ENCODE measurements at places on chromosomes 4 and X.
A peak's percentile ranks its signal among the peaks of the same experiment; 100 is the strongest.

DNA sequence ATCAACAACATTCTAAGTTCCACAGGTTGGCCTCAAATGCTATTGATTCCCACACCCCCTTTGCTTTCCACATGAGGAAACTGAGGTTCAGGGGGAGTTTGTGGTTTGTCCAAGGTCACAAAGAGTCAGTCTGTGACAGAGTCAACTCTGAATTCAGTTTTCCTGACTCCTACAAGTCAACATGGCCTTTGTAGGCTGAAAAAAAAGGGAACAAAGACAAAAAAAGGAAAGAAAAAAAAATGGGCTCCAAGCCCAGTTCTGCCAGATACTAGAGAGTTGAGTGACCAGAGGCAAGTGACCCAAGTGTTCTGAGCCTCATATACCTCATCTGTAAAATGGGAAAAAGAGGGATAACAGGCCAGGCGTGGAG, 16.5 kb upstream of the PIM2 start:
- no peak for DNase-seq

- DNase-seq: no peak
Observed at GRCh38 chr4:54764476-54764875, 106.7 kb downstream of the KIT start.

GRCh38 chr4:169861593-169861992, 103.8 kb upstream of the HPF1 start:
- DNase-seq: no peak

- no peak for DNase-seq
Observed at GRCh38 chr4:152369203-152369901, 166.5 kb downstream of the FBXW7 start.

GRCh38 chrX:150575419-150575814, 7.0 kb downstream of the MTM1 start:
- DNase-seq: peak; percentile 47

- no peak for DNase-seq
Observed at GRCh38 chrX:148930206-148930729, 429.9 kb downstream of the AFF2 start.

- no peak for DNase-seq
Observed at GRCh38 chr4:143241892-143242291, 57.2 kb downstream of the USP38 start.

GRCh38 chrX:99413317-99413716, 996.8 kb downstream of the PCDH19 start:
- DNase-seq: no peak

- no peak for DNase-seq
Observed at GRCh38 chr4:76504613-76505465, 69.8 kb downstream of the SHROOM3 start.

DNA sequence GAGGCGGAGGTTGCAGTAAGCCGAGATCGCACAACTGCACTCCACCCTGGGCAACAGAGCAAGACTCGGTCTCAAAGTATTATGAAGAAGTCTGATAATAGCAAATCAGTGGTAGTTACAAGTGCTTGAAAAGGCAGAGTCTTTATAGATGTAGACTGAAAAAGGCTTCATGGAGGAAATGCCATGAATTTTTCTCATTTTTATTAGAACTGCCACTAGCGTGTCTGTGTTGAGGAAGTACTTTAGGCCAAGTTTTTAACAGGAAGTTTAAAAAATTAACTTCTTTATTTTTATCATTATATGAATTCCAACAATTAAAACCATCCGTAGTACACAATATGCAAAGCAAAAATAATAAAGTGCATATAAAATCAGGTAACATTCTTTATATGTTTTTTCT, 32.8 kb upstream of the IL13RA1 start:
- no peak for DNase-seq

GRCh38 chr4:89056953-89057398, at the start of gene FAM13A:
Gene FAM13A, minus strand, starts transcription at chr4:89057185. Its CDS starts 221 bp downstream, at chr4:89056964.
- DNase-seq: no peak

GRCh38 chr4:7367864-7368277, 66.9 kb downstream of the PSAPL1 start:
- DNase-seq: no peak

- no peak for DNase-seq
Observed at GRCh38 chr4:10173037-10173753, 56.6 kb upstream of the WDR1 start.

- DNase-seq: no peak
Observed at GRCh38 chr4:138053641-138054301, 188.4 kb downstream of the SLC7A11 start.

GRCh38 chr4:76630741-76631140, 195.7 kb downstream of the SHROOM3 start:
- DNase-seq: no peak

- DNase-seq: no peak
Observed at GRCh38 chr4:52979020-52979419, 116.9 kb downstream of the RASL11B start.

- no peak for DNase-seq
Observed at GRCh38 chr4:90293320-90293719, 166.1 kb downstream of the CCSER1 start.

DNA sequence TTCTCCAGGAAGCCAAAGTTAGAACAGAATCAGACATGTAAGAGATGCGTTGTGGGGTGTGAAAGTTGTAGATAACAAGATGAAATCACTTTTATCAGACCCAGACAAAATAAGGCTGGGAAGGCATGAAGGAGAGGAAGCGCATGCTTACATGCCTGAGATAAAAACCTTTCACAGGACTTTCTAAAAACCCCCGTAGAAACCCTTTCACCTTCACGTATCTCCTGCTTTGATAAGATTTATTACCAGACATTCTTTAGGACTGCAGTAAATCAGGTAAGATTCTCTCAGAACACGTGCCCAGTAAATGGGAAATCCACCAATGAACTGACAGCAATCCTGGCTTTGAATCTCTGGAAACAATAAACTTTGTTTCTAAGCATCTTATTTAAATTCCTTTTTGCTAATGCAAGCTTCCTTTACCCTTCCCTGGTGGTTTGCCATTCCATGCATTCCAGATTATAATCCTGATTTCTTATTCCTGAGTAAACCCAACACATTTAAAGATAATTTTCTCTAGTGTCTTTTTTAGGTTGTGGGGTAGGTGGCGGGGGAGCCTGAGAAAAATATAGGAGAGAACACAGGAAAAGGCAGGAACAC, 254.6 kb upstream of the LDB2 start:
- no peak for DNase-seq

DNA sequence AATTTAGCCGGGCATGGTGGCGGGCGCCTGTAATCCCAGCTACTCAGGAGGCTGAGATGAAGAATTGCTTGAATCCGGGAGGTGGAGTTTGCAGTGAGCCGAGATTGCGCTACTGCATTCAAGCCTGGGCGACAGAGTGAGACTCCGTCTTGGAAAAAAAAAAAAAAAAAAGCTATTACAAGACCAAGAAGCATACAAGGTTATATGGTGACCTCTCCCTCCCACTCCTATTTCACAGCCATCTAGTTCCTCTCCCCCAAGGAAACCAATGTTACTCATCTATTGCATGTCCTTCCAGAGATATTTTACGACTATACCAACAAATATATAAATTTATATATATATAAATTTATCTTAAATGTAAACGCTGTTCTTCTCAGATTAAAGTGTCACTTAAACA, 3.2 kb downstream of the SLC9A7 start:
- no peak for DNase-seq

DNA sequence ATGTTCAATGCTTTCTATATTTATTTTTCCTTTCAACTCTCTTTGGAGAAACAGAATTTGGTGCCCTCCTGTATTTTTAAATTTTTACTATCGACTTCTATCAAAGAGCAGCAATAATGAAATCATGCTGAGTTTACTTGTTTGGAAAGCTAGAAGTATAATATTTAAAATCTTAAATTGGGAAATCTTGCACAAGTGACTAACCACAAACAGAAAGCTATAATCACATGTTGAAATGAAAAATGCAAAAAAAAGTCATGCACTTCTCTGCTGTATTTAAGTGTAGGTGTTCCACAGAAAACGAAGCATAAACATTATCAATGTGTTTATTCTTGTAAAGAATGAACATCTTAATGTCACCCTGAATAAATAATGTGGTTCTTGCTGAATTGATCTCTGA, 306.1 kb downstream of the PCDH18 start:
- DNase-seq: no peak

DNA sequence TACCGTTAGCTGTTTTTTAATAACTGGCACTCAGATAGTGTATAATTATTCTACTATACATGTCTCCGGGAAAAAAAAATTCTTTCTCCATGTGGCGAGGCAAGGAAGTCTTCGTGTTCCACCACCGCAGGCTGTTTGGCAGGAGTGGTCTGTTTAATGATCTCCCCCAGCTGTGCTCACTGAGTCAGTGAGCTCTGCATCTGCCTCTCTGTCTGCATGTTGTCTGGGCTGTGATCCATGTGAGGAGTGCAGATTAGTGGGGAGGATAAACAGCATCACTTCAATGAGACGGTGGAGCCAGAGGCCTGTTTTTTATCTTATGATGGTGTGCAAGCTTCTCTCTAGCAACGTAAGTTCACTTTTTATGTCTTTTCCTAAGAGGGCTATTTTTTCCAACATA, 69.8 kb downstream of the RPS3A start:
- DNase-seq: no peak

GRCh38 chr4:64784125-64784524, 374.9 kb upstream of the TECRL start:
- DNase-seq: no peak

DNA sequence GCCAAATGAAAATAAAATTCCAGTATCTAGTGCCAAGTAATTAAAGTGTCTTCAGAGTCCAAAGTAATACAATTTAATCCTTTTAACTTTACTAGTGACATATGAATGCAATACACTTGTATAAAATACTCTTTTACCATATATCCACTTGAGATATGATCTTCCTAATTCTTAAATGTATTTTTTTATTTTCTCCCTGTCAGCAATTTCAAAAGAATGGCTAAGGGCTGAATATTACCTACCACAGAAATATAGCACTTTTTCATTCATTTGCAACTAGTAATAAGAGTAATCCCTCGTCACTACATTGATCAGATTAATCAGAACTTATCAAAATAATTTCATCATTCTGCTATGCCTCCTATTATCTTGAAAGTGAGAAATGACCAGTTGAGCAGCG, 10.1 kb upstream of the TBX22 start:
- DNase-seq: no peak

- DNase-seq: no peak
Observed at GRCh38 chr4:112075129-112075753, 70.0 kb upstream of the FAM241A start.

DNA sequence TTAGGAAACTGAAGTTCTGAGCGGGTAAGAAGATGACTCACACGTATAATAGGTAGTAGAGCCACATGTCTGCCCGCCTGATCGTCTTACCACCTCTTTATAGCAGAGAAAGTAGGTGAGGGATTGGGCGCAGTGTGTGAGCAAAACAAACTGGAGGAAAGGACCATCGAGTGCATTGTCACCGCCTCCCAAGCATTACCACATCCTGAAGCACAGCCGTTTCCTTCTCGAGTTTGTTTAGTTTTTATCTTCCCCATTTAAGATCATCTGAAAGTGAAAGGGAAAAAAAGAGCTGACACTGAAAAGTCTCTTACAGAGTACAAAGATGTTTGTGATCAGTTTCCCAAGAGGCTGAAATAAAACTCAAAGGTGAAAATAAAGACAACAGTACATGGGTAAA, 14.8 kb downstream of the PDK3 start:
- DNase-seq: peak; percentile 54

- DNase-seq: no peak
Observed at GRCh38 chr4:166008510-166008909, 135.5 kb downstream of the TLL1 start.

DNA sequence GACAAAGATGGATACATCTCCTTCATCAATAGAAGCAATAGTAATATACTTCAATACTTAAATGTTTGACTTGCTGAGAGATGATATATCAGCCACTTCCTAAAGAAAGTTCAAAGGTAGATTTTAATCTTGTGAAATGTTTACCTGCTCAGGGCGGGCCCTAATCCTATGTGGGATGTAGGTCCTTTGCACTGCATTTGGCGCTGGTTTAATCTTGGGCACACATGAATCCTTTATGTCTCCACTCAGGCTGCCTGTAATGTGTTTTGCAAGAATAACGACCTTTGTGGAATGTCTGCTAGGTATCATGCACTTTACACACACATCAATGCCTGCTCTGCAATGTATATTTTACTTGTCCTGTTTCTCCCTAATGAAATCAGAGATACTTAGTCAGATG, 368.7 kb downstream of the GBA3 start:
- no peak for DNase-seq

GRCh38 chrX:101745046-101745445, 85.4 kb upstream of the ARMCX2 start:
- no peak for DNase-seq

GRCh38 chr4:109873791-109874514, 26.0 kb downstream of the LRIT3 start:
- DNase-seq: no peak

DNA sequence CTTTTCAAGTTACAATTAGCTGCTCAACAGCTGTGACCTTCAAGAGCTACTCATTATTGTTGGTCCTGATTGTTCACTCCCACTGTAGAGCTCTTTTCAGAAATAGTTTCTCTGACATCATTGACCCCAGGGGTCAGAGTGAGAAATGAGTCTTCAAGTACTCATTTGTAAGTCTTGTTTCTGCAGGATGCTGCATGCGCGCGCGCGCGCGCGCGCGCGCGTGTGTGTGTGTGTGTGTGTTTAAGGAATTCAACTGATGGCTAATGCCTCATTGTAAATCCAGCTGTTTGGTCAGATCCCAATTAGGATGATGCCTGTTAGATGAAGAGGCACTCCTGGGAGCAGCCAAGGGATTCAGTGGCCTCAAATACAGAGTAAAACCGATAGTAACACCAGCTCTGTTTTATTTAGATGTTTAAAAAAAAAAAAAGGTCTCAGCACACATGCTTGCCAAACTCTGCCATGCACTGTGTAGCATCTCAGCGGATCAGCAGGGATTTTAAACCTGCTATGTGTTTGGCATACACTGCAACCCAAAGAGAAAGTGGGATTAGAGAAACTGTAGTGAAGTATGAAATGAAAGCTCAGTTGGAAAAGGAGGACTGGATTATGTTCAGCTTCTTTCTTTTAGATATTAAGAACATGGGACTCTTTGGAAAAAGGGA, 332.3 kb downstream of the ADGRL3 start:
- DNase-seq: no peak

GRCh38 chr4:184193556-184194525, 23.8 kb downstream of the ENPP6 start:
- DNase-seq: no peak

- no peak for DNase-seq
Observed at GRCh38 chr4:7635445-7636239, 200.9 kb upstream of the PSAPL1 start.

DNA sequence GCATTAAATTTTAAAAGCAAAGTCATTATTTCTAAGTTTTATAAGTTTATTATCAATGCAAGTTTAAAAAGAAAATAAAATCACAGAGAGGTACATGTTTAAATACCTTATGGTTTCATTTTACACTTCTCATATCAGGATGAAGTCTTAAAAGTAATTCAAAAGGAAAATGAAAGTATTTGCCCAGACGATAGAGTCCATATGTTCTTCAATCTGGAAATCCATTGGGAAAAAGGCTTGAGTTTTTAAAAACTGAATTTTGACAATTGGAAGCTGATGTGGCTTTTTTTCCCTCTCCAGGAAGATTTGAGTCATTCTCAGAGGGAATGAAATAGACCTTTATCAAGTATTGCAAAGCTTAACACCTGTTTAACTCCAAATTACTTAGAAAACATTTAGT, 37.1 kb downstream of the MAB21L2 start:
- no peak for DNase-seq

GRCh38 chr4:65861993-65862392, 191.7 kb upstream of the EPHA5 start:
- no peak for DNase-seq

- DNase-seq: no peak
Observed at GRCh38 chr4:107094332-107094731, 58.2 kb upstream of the DKK2 start.

- no peak for DNase-seq
Observed at GRCh38 chr4:68570122-68570507, 6.0 kb downstream of the UGT2B17 start.
